Osteoblast (primary cell): ENCODE measurements at places on chromosomes 4 and X.

- DNase-seq: no peak
These were observed 343.7 kb downstream of the ARAP2 start for GRCh38 chr4:35900286-35901243.

DNA sequence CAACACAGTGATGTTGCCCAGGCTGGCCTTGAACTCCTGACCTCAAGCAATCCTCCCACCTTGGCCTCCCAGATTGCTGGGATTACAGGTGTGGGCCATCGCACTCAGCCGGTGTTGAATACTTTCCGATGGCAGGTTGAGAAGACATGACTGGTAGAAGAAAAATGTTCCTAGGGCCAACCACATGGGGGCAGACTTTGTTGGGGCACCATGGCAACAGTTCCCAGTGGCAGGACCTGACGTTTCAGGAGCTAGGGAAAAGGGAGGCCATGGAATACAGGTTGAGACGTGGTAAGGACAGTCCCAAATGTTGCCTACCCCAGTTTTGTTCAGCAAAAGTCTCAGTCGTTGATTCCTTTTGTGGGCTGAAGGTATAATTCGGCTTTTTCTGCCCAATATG lies 134.6 kb downstream of the ASMT start:
- DNase-seq: no peak

DNA sequence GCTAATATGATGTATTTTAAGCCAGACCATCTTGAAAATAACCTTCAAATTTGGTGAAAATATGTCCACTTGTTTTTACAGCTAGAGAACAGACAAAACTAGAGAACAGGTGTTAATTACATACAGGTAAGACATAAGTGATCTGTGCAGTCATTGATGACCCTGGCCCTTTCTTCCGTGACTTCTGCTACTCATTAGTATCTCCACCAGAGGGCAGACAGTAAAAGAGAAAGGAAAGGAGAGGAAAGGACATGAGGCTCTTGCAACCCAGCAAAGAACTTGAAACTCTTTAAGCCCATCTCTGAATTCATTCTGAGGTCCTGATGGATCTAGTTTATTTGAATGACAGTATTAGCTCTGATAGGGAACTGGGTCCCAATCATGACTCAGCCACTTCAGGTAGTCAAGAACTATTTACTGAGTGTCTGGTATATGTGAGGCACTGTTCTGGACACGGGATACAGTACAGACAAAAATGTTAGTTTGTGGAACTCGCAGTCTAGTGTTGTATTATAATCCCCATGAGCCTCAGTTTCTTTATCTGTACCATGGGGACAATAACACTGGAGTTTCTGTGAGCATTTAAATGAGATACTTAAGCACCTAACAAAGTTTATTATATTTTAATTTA lies 121.0 kb upstream of the TEX13D start:
- no peak for DNase-seq

GRCh38 chr4:53436251-53436650 lies 58.8 kb downstream of the FIP1L1 start:
- DNase-seq: no peak

- no peak for DNase-seq
These were observed 171.8 kb downstream of the HNRNPD start for GRCh38 chr4:82201805-82202641.

DNA sequence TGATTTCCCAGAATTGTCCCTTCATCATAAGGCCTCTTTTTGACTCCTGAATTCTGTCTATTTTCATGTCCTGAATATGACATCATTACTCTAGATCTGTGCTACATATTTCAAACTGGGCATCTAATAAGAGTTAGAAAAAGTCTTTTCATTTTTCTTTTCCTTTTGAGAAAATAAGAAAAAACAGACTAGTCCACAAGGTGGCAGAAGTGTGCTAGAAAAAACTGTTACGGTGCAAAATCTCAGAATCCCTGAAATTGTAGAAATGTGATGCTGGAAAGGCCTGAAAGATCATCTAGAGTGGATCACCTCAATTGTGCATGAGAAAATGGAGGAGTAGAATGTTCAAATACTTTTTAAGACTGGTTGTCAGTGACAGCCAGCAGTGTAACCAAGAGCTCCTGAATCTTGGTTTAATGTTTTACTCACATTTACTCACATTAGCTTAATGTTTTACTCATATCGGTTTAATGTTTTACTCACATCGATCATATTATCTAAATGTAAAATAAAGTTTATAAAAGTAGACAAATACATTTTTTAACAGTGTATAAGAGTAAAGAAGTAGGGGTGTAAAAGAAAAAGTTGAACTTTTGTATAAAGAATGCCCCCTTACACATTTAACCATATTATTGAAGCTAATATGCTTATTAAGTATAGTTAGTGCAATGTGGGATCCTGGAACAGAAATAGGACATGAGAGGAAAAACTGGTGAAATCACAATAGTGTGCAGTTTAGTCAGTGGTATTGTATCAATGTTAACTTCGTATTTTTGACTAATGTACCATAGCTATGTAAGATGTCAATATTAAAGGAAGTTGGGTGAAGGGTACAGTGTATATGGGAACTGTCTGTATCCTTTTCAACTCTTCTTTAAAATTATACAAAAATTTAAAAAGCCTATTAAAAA lies 15.2 kb downstream of the ASB11 start:
- no peak for DNase-seq

GRCh38 chr4:58587856-58588255 lies 1477.7 kb upstream of the IGFBP7 start:
- DNase-seq: no peak

DNA sequence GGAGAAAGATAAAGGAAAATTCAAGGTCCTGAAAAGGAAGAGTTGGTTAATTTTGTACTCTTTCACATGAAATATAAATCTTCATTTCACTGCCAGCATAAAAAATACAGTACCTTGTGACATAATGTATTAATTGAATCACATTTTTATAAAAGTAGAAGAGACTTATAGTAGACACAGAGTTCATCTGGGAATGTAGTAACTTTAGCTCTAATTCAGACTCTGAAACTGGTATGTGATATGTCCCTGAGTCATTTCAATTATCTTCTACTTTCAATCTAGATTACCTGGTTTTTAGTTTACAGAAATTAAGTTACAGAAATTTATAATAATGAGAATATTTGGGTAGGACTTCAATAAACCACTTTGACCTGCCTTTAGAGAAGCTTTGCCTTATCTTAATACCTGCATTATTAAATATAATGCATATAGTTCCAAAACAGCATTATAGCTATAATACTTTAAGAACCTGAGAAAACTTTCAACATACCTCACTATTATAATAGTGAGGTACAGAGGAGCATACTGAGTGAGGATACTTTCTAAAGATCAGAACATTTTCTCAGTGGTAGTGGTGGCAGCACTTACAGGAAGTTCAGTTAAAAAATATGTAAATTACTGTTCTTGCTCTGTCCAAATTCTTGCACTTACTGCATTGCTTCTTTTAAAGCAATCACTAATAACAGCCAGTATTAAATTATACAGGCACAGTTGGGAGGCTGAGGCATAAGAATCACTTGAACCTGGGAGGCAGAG lies 11.2 kb downstream of the NEK1 start:
- no peak for DNase-seq

DNA sequence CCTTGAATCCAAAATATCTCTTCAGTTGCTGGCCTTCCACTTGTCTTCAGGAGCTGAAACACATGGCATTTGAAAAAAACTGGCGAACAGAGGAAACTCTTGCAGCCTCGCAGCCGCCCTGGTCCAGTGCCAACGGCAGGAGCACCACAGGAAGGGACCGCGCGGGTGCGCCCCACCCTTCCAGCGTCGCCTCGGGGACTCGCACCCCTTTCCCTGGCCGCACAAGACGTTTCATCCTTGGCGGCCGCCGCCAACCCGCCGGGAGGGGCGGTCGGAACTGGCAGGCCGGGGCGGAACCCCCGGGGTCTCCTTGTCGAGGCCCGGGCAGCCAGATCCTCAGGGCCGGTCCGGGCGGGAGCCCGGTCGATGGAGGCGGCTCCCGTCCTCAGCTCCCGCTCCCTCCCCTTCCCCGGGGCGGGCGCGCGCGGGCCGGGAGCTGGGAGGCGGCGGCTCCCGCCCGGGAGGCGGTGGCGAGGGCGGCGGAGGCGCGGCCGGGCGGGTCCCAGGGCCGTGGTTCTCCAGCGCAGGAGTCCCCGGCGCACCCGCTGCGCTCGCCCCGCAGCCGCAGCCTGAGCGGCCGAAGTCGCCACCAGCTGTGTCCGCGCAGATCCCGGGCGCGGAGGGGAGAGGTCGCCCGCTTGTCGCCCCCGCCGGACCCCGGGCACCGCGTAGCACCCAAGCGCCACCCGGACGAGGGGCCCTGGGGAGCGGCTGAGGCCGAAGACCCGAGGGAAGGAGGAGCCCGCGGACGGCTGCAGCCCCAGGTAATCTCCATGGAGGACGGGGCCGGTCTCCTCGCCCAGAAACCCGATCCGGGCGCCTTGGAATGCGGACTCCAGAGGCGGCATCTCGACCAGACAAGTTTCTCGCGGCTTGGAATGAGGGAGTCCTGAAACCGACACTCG lies 886 bp upstream of the NDST3 start:
- DNase-seq: peak; percentile 89

DNA sequence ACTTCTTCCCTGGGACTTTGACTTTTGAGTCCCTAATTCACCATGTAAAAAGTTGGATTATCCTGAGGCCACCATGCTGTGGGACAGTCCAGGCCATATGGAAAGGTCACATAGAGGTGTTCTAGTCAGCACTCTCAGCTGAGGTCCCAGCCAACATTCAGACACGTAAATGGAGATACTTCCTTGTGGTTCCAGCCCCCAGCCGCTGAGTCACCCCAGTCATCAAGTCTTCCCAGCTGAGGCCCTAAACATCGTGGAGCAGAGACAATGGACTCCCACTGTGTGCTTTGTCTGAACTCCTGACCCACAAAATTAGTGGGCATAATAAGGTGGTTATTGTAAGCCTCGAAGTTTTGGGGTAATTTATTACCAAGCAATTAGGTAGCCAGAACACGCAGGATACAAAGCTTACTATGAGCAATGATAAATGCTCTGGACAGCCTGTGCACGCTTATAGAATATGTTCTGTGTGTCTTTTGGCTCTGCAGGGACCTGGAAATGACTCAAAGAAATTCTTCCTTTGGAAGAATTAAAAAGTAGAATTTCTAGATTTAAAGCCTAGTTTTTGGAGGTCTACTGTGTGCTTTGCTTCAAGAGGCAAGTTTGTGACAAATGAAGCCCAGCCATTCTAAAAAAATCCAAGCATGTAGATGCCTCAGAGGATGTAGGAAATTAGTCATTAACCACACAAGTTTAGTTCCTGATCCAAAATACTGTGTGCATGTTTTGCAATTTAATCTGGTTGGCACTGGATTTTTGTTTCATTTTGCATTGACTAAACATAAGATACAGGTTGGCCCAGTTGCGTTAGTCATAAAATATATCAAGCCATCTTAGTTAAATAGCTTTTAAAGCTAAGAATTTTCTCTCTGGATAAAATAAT lies 33.2 kb upstream of the SLC9A7 start:
- DNase-seq: peak; percentile 41

DNA sequence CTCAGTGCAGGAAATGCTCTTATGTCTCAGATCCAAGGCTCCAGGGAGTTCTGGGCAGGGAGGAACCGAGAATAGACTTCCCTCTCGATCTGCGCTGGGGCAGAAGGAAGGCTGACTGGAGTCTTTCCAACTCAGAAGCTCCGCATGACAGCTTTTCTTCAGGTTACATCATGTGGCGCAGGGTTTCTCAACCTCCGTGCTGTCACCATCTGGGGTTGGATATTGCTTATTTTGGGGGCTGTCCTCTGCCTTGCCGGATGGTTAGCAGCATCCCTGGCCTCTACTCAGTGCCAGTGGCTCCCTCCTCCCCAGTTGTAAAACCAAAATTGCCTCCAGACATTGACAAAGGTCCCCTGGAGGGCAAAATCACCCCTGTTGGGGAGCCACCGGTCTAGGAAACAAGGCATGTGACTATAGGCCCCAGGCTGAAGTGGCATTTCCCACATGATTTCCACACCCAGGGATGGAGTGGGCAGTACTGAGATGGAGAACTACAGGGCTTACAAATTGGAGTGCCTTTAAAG lies 21.4 kb downstream of the REELD1 start:
- DNase-seq: no peak

- no peak for DNase-seq
These were observed 66.8 kb upstream of the SMAD1 start for GRCh38 chr4:145414841-145415240.

GRCh38 chr4:25552580-25553271 lies 102.9 kb upstream of the SLC34A2 start:
- DNase-seq: peak; percentile 9

DNA sequence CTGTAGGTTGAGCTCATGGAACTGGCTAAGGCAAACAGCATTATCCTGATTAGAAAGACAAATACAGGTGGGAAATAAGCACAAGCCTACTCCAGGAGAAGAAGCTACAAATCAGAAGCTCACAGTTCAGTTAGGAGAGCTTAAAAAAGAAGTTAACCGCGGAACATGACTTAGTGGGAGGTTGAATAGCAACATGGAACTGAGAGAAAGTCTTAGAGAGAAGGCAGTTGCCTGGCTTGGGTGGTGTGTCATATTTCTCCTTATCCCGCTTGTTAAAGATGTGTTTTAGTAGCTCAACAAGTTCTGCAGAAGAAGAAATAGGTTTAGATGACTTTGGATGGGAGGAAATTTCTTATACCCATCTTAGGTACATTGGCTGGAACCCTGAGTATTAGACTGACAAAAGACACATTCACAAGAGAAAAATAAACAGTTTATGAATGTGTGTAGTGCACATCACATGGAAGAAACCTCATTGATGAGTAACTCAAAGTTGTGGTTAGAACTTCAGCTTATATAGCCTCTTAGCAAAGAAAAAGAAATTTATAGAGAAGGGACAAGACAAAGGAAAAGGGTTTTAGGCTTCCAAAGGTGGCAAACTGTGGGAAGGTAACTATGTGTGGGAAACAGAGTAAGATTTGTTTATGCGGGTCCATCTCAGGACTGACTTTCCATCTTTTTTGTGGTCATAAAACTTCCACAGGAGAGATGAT lies 37.4 kb upstream of the RXFP1 start:
- no peak for DNase-seq

DNA sequence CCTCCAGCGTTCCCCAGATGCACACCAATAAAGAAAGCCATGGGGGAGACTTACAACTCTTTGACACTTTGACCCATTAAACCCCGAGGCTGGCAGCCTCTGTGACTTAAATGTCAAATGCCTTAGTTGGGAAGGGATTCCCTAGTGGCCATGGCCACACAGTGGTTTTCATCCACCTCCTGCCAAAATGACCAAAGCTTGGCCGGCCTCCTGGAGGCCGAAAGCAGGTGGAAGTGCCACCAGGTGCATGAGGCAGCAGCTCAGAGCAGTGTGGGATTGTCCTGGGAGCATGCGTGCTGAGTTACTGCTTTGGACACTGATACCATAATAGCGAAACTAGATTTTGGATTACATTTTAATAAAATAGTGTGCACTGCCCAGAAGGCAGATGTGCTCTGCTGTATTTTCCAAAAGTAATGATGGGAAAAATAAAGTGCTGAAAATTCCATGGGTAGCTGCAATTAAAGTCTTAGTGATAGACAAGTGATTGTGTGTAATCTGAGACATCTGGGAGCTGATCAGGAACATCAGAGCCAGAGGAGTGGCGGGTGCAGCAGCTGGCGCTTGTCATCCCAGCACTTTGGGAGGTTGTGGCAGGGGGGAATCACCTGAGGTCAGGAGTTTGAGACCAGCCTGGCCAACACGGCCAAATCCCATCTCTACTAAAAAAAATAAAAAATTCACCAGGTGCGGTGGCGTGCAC lies 39.8 kb upstream of the TADA2B start:
- DNase-seq: peak; percentile 44

GRCh38 chr4:150007512-150007911 lies 70.7 kb upstream of the DCLK2 start:
- DNase-seq: no peak

- no peak for DNase-seq
These were observed 466.1 kb downstream of the DTHD1 start for GRCh38 chr4:36747277-36748129.
